Panc1 (cell line): ENCODE measurements at places on chromosomes 2 and 18.

GRCh38 chr18:22320771-22321170 lies 96.9 kb downstream of the CTAGE1 start:
- DNase-seq, result no peak

DNA sequence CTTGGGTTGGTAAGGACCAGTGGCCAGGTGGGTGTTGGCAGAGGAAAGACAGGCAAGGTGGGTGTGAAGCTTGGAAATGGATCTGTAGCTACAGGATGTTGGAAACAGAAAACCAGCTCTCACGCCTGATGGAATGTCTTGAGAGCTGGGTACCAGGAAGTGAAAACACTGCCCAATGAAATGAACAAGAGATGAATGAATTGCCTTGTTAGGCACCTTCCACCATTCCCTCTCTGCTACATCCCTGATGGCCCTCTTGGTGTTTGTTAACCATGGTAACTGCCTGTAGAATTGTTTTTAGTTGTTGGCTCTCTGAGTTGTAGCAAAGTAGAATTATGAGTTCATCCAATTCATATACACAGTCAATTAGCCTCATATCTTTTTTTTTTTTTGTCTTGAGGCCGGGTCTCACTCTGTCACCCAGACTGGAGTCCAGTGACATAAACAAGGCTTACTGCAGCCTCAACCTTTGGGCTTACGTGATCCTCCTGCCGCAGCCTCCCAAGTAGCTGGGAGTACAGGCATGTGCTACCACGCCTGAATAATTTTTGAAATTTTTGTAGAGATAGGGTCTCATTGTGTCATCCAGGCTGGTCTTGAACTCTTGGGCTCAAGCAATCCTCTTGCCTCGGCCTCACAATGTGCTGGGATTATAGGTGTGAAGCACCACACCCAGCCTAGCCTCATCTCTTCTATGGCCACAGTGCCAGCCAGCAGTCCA lies 9.5 kb downstream of the KCMF1 start:
- no peak for DNase-seq

DNA sequence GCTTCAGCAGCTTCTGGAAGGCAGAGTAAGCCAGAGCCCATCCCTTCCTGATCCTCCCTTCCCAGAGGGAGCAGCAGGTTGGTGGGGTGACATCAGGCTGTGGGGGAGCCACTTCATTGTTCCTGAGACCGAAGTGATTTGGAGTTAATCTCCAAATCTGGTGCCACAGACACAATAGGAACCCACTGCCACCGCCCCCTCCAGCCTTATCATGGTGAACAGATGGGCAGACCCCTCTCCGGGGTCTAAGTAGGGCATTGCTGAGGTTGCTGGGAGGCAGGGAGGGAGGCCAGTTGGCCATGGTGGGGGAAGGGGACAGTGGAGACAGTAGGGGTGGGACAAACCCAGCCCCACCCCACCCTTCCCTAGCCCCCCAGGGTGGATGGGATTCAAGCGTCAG lies 25.6 kb upstream of the SLC35F6 start:
- no peak for DNase-seq

DNA sequence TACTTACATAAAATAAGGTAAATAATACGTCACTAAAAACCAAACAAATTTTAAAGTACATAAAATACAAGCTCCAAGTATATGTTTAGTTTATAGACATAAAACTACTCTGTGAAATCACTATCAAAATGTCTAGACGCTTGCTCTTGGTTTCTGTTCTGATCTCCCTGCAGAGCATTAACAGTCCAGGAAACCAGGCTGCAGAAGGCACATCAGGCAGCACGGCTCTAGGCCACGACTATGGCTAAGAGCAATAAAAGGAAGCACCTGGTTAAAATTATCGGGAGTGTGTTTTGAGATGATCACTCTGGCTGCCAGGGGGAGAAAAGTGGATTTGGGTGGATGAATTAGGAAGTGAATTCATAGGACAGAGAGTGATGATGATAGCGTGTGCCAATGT lies 196.0 kb upstream of the SPHKAP start:
- DNase-seq, result no peak

GRCh38 chr2:120091436-120091835 lies 78.6 kb downstream of the EPB41L5 start:
- DNase-seq, result no peak

- DNase-seq, result no peak
Observed at GRCh38 chr2:207914716-207915115, 110.6 kb downstream of the PLEKHM3 start.

DNA sequence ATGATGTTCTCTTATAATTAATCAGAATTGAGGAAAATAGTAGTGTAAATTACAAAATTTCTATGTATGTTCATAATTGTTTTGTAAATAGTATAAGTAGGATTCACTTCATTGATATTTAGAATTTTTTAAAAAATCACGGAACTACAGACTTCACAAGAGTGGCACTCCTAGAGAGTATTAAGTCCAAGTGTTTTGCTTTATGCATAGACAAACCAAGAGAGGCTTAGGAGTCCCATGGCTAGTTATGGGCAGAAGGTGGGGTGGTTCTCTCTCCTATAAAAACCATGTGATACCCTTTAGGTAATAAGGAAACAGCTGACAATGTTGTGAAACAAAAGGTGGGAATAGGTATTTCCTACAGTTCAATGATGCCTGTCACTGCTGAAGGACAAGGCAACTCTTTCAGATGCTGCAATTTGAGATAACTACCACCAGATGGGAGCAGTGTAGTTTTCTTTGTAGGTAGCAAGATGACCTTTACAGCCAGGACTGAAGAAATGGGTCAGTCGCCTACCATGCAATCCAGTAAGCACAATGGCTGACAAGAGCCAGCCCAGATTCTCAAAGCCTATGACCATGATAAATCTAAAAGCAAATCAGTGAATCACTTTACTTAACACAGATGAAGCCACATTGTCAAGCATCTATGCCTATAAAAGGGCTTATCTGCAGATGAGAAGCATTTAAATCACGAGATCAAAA lies 83.9 kb downstream of the AAK1 start:
- peak; percentile 67 for DNase-seq

GRCh38 chr2:8242739-8243138 lies 439.1 kb upstream of the ID2 start:
- no peak for DNase-seq

DNA sequence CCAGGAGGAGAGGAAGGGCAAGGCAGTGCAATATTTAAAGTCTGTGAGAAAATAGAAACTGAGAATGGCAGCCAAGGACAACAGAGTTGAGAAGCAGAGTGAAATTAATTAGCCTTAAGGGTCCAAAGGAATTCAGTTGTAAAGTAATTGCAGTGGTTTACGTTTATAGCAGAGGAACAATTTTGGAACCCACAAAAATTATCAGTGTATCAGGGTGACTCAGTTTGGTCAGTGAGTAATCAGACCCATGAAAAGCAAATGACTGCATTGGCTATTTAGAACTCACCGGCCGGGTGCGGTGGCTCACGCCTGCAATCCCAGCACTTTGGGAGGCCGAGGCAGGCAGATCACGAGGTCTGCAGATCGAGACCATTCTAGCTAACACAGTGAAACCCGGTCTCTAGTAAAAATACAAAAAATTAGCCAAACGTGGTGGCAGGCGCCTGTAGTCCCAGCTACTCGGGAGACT lies 245.8 kb upstream of the SLC39A10 start:
- DNase-seq, result no peak

- no peak for DNase-seq
Observed at GRCh38 chr2:65319674-65320041, 92.0 kb downstream of the ACTR2 start.

DNA sequence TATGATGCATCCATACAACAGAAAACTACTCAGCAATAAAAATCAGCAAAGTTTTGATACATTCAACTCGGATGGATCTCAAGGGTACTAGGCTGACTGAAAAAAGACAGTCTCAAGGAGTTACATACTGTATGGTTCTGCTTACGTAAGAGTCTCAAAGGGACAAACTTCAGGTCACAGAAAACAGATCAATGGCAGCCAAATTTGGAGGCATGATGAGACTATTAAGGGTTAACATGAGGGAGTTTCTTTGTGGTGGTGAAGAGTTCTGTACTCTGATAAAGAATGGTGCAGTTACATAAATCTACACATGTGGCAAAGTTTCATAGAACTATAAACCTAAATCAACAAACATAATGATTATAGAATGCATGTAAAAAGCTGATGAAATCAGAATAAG lies 81.4 kb downstream of the COBLL1 start:
- no peak for DNase-seq

GRCh38 chr18:47931718-47932103 lies 1.3 kb upstream of the SMAD2 start:
- peak; percentile 18 for DNase-seq

GRCh38 chr2:180413336-180413735 lies 406.2 kb upstream of the CWC22 start:
- DNase-seq, result no peak

DNA sequence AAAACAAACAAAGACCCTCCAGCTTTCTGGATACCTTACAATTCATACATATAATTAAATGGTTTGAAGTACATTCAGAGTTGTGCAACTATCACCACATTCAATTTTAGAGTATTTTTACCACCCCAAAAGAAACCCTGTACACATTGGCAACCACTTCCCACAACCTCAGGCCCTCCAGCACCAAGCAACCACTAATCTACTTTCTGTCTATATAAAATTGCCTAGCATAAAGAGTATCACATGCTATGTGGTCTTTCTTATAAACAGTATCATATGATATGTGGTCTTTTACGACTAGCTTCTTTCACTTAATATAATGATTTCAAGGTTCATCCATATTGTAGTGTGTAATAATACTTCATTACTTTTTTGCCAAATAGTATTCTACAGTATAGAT lies 7.3 kb downstream of the IER3IP1 start:
- DNase-seq, result no peak

- no peak for DNase-seq
Observed at GRCh38 chr2:134104754-134105153, 149.1 kb upstream of the MGAT5 start.

- DNase-seq, result no peak
Observed at GRCh38 chr2:186687807-186688211, 6.1 kb upstream of the FAM171B start.

DNA sequence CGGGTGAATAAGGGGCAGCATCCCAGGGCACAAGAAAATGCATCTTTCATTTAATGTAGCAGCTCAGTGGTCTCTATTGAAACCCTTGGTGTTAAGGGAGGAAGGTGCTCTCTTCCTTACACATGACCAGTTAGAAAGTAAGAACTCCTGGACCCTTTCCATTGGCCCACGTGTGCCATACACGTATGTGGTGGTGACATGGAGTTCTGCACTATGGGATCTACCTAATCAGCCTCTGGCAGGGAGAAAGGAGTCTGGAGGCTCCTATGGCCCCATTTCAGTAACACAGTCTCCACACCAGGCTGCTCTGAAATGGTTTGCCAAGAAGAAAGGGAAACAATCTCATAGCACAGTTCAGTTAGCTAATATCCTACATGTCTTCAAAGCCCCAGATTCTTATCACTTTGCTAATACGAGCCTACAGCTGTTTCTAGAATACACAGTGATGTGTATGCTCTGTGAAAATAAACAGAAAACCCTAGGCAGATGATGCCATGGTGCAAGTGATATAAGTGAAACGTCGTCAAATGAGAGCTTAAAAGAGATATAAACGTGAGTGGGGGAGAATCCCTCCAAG lies 7.0 kb downstream of the EFEMP1 start:
- DNase-seq, result no peak

GRCh38 chr2:189492451-189492850 lies 51.2 kb downstream of the WDR75 start:
- DNase-seq, result no peak

DNA sequence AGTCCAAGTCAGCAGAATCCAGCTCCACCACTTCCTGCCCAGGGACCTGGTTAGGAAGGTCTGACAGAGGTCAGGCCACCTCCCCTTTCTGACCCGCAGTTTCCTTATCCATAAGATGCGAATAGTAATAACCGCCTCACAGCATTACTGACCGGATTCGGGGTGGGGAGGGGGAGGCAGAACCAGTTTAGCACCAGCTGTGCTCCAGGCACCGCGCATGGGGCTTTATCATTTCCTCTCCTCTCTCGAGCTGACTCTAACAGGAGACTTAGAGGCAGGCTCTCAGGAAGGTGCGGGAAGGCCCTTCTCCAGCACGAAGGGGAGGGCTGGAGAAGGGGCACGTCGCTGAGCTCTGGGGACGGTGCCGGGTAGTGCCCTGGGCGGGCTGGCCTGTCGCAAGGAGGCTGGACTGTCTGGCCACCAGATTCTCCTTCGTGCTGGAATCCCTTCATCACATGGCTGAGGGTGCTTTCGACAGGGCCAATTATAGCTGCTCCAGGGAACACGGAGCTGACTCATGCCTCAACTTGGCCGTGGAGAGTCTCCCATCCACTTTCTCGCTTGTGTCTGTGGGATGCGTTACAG lies 5.7 kb downstream of the EHD3 start:
- DNase-seq, result no peak
